CD4-positive, alpha-beta T cell treated with Interleukin-10 for 1 hour (primary cell): ENCODE measurements at places on chromosomes 1 and 21.

- no peak for DNase-seq
Observed at GRCh38 chr1:35231287-35231686, 37.2 kb upstream of the ZMYM4 start.

- DNase-seq: no peak
Observed at GRCh38 chr1:83704350-83704749, 294.6 kb downstream of the TTLL7 start.

GRCh38 chr1:201359031-201359872 lies 18.2 kb downstream of the TNNT2 start:
- DNase-seq: no peak

DNA sequence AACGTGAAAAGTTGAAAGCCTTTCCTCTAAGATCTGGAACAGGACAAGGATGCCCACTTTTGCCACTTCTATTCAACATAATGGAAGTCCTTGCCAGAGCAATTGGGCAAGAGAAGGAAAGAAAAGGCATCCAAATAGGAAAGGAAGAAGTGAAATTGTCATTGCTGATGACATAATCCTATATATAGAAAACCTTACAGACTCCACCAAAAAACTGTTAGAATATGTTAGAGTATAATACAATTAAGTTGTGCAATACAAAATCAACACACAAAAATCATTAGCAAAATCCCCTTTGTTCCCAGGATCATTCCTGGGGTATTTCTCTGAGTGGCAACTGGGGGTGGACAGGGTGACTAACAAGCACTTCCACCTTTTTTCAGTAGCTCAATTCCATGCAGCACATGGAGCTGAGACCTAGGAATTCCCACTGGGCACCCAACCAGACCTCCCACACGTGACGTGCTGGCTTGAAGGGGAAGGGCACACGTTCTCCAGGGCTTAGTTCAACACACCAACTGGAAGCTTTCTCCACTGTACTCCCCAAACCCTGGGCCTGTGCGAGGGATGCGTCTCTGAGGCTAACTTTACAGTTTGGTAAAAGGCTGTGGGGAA lies 9.6 kb downstream of the STUM start:
- no peak for DNase-seq

DNA sequence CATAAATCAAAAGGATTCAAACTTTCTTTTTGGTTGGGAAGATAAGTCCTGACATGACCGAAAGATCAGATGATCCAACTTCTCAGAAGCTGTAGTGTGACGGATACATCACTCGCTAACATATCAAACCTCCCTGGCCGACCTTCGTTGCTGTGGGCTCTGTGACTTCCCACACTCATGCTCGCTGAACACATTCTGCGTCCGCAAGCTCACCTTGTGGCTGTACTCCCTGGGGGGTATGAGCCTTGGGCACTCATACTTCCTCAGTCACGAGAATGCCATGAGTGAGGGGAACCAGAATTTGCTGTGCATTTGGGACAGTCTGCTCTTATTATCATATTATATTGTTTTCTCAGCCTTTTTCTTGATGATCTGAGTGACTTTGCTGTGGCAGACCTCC lies 105.4 kb downstream of the RWDD3 start:
- DNase-seq: no peak

GRCh38 chr1:89382479-89382878 lies 18.6 kb downstream of the GBP6 start:
- no peak for DNase-seq

- DNase-seq: no peak
Observed at GRCh38 chr1:167628741-167629515, 1.1 kb upstream of the RCSD1 start.

GRCh38 chr1:245651093-245651492 lies 496.3 kb downstream of the KIF26B start:
- DNase-seq: no peak

DNA sequence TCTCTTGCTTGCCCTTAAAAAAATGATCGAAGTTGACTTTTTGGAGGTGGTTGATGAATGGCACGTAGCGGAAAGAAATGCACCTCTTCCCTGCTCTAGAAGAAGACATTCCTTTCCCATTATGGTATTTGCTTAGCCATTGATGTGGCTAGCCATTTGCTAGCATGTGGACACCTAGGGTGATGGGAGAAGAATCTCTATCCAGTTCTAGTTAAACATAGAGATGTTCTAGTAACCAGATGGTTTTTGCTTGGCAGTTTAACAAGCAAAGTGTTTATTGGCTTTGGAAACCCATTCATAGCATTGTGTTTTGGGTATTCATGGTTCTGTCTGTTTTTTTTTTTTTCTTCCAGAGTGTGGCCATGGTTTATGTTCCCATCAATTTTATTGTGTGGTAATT lies 78.9 kb downstream of the KCNJ6 start:
- no peak for DNase-seq

GRCh38 chr1:218507355-218508002 lies 162.3 kb downstream of the TGFB2 start:
- no peak for DNase-seq

DNA sequence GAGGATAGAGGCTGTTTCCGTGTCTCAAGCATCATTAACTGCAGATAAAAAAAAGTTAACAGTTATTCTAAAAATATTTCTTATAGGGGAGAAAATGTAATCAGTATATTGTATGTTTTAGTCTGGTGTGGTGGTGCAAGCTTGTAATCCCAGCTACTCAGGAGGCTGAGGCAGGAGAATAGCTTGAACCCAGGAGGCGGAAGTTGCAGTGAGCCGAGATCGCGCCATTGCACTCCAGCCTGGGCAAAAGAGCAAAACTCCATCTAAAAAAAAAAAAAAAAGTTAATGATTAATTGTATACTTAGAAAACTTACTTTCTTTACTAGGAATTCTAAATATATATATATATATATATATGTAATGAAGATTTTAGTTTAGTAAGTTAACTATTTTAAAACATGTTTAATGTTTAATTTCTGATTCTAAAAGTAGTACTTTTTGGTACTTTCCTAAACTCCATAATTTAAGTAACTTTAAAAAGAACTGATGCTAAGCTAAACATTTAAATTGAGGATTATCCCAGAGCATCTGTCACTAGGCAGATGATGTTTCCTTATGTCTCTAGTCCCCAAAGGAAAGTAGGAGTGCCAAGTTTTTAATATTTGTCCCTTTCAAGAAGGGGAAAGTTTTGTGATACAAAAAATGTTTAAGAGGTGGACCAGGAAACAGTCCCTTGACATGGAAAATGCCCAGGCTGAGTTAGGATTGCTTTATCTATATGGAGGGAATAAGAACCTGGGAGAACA lies 66.3 kb downstream of the DYRK1A start:
- DNase-seq: no peak

DNA sequence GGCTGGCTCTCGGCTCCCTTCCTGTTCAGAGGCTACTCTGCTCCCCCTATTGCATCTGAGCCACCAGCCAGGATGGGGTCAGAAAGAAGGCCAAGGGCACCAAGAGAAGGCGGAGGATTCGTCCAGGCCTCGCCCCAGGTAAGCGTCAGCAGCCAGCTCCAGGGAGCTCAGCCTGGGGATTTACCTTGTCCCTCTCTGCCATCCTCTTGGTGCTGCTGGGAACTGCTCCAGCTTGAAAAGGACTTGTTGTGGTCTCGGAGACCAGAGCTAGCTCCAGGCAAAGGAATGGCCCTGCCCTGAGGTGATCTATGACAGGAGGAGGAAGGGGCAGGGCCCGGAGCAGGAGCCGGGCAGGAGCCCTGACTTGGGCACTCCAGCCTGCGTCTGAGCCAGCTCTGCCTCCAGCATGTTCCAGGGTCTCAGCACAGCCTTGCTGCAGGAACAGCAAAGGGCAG lies 113.7 kb upstream of the IFFO2 start:
- DNase-seq: no peak
